ENCODE measurements at places on chromosomes 3 and 15.

DNA sequence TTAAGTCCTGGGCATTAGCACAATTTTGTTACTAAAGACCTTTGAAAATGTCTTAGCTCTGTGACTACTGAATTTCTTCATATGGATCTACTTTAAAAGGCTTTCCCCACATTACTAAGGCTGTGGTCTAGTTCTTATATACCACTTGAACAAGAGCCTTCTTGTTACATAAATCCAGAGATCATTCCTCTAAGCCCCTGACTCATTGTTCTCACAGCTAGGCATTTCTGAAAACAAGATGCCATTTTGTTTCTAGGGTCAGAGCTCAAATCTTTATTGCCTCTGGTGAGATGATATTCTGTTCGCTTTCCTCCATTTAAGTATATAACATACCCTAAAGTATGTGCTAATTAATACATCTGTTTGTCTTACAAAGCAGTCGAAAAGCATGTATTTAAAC, 29.8 kb upstream of the LPP start:
- no peak overlapping the region for H3K27ac ChIP-seq
- no peaks in the 10 kb centered on the region for H3K36me3 ChIP-seq
- H3K4me1 ChIP-seq = no peaks in the 10 kb centered on the region

DNA sequence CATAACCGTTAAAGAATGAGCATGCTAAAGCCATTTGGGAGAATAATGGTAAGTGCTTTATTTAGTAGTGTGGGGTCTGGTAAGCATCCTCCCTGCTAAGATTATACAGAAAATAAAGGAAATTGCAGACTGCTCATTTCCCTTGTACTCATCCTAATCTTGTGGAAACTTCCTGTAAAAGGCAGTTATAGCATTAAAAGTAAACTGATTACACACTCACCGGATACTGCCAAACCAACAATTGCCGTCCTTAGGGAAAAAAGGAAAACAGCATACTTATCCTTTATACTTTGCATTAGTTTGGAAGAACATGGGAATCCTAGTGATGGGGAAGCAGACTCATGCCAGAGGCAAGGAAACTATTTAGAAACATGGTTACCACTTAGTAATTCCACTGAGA, 5.3 kb upstream of the SPRED1 start:
- peaks cover 6% of the 10 kb centered on the region for H3K4me1 ChIP-seq
- no peaks in the 10 kb centered on the region for H3K27me3 ChIP-seq
- H3K4me3 ChIP-seq = no peak overlapping the region

GRCh38 chr3:156445117-156446090, 109.5 kb downstream of the SSR3 start:
- no peak overlapping the region for H3K4me3 ChIP-seq
- DNase-seq = no peak
- no peak overlapping the region for H3K27ac ChIP-seq
- H3K4me1 ChIP-seq = peaks cover 7% of the 10 kb centered on the region

DNA sequence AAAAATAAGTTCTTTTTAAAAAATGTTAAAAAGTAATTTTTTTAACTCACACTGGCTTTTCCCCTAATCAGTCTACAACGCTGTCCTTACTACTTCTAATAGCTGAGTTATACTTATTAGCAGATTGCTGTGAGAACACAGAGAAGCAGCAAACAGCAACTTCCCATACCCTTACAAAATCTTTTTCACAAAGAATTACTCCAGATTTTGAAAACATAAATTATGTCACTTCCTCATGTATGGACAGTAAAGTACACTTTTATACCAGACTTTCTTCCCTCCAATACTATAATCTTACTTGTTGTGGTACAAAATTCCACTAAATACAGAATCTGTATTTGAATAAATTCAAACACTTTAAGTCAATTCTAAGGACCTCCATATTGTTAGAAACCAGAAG, 2.1 kb downstream of the PHC3 start:
- H3K4me3 ChIP-seq = peak overlapping the region; percentile 81
- peak overlapping the region; percentile 96 for H3K27ac ChIP-seq
- H3K27me3 ChIP-seq = no peaks in the 10 kb centered on the region
- no peak for DNase-seq
- H3K4me1 ChIP-seq = peaks cover 15% of the 10 kb centered on the region

DNA sequence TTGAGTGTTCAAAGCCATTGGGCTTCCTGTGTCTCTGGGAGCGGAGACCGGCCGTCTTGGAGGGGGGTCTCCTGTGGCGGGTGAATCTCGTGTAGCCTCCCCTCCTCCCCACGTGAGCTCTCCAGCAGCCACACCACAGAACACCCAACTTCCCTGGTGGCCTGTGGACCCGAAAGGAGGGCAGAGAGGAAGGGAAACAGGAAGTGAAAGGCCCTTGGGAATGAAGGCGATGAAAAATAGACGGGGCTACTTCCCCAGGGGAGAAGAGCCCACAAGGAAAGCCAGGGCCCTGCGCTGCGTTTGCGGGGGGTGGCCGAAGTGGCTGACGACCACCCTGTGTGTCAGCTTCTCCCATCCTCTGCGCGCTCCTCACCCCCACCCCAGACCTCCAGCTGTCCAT, 5.4 kb downstream of the ANKRD63 start:
- H3K4me3 ChIP-seq = no peak overlapping the region
- peaks cover under 1% of the 10 kb centered on the region for H3K4me1 ChIP-seq
- H3K27ac ChIP-seq = no peak overlapping the region
- H3K27me3 ChIP-seq = peaks cover 26% of the 10 kb centered on the region
- H3K36me3 ChIP-seq = peaks cover 25% of the 10 kb centered on the region
- no peak for DNase-seq

- no peaks in the 10 kb centered on the region for H3K27me3 ChIP-seq
- peaks cover 82% of the 10 kb centered on the region for H3K4me1 ChIP-seq
- H3K36me3 ChIP-seq = peaks cover 3% of the 10 kb centered on the region
- peak overlapping the region; percentile 94 for H3K4me3 ChIP-seq
- DNase-seq = peak; percentile 80
Observed at GRCh38 chr3:69085833-69086722, 1.3 kb downstream of the ARL6IP5 start.

DNA sequence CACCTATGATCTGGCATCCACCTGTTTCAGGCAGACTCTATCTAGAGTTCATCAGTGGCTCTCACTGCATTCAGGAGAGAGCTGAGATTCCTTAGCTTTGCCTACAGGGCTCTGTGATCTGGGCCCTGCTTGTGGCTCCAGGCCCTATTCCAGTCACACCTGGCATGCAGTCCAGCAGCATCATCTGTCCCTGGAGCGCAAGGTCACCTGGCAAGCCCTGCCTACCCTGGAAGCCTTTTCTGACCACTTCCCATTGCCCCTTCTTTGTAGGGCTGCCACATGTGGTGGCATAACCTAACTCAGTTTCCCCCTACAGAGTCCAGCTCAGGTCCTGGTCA, 115.1 kb upstream of the PLXNA1 start:
- no peak for DNase-seq
- no peak overlapping the region for H3K4me3 ChIP-seq
- H3K4me1 ChIP-seq = no peaks in the 10 kb centered on the region
- no peak overlapping the region for H3K27ac ChIP-seq

DNA sequence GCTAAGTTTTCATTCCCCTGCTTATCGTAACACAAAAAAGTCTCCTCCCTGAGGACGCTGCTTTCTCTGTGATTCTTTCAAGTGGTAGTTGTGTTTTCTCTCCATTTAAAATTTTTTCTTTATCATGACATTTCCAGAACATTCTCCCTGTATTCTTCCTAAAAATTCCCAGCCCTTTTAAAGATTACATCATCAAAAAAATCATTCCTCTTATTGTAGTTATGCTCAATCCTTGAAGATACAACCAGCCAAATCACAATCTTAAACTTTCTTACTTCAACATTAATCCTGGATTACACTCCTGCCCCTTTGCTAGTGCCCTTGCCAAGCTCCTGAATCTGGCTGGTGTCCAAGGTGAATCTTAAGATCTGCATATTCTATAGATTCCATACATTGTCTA, 163.7 kb upstream of the CBLB start:
- no peaks in the 10 kb centered on the region for H3K27me3 ChIP-seq
- no peaks in the 10 kb centered on the region for H3K36me3 ChIP-seq
- peaks cover 15% of the 10 kb centered on the region for H3K4me1 ChIP-seq
- no peak overlapping the region for H3K27ac ChIP-seq
- no peak for DNase-seq
- no peak overlapping the region for H3K4me3 ChIP-seq

GRCh38 chr3:127061641-127062040, 78.7 kb downstream of the PLXNA1 start:
- H3K4me1 ChIP-seq = no peaks in the 10 kb centered on the region
- no peaks in the 10 kb centered on the region for H3K36me3 ChIP-seq
- no peak for DNase-seq
- no peaks in the 10 kb centered on the region for H3K27me3 ChIP-seq
- H3K4me3 ChIP-seq = no peak overlapping the region

DNA sequence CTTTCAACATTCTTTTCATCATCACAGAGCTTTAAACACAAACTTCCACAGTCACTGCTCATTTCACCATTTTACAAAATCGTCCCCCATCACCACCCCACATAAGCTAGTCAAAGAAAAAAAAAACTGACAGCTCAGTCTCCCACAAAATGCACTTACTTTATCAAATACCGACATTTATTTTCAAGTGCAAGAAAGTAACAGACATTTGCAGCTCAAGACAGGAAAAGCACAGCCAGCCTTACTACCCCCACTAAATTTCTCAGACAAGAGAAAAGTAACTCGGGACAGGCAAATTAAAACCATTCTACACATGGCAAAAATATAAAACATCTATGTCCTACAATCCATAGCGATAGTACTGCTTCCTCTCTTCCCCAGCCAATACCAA, 402.4 kb downstream of the SHQ1 start:
- H3K36me3 ChIP-seq = no peaks in the 10 kb centered on the region
- DNase-seq = no peak
- H3K27me3 ChIP-seq = no peaks in the 10 kb centered on the region
- peak overlapping the region; percentile 86 for H3K27ac ChIP-seq
- peaks cover 25% of the 10 kb centered on the region for H3K4me1 ChIP-seq
- H3K4me3 ChIP-seq = peak overlapping the region; percentile 84

DNA sequence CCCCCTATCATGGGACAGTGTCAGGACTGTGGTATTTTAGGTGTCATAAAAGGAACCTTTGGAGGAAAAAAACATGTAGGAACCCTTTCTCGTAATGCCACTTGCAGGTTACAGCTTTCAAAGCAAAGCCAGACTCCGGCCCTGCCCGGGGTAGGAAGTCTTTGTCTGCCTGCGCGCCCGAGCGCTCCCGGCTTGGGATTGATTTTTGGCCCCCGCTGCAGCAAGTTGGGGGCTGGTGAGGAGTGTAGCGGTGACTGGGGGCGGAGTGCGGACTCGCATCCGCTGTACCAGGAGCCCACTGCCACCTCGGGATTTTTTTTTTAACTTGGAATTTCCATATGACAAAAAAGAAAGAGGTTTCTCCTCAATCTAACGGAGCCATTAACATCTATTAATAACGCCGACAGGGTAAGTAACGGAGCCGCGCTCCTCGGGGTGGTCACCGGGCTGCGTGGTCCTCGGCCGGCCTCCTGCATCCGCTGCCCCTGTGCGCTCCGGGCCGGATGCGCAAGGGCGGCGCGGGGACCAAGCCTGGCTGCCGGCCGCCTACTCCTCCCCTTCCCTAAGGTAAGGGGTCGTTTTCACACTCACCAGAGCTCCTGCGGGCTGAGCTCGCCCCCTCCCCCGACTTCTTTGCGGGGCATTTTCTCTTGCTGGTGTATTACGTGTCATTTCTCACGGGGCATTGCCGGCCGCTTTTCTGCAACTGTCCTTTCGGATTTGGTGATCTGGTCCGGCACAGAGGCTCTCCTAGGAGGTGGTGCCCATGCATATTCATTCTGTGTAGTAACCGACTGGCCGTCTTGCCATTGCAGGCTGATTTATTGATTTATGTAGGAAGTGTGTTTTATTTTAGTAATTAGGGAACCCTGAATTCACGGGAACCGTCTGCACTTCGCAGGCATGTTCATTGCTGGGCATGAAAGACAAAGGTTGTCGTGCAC, 219.8 kb upstream of the TOPAZ1 start:
- peaks cover 14% of the 10 kb centered on the region for H3K27me3 ChIP-seq
- no peaks in the 10 kb centered on the region for H3K36me3 ChIP-seq
- no peak for DNase-seq
- peaks cover 15% of the 10 kb centered on the region for H3K4me1 ChIP-seq
- H3K27ac ChIP-seq = no peak overlapping the region

GRCh38 chr3:4387210-4388204, 79.6 kb downstream of the SUMF1 start:
- no peaks in the 10 kb centered on the region for H3K27me3 ChIP-seq
- no peak for DNase-seq
- no peaks in the 10 kb centered on the region for H3K4me1 ChIP-seq
- H3K36me3 ChIP-seq = no peaks in the 10 kb centered on the region

DNA sequence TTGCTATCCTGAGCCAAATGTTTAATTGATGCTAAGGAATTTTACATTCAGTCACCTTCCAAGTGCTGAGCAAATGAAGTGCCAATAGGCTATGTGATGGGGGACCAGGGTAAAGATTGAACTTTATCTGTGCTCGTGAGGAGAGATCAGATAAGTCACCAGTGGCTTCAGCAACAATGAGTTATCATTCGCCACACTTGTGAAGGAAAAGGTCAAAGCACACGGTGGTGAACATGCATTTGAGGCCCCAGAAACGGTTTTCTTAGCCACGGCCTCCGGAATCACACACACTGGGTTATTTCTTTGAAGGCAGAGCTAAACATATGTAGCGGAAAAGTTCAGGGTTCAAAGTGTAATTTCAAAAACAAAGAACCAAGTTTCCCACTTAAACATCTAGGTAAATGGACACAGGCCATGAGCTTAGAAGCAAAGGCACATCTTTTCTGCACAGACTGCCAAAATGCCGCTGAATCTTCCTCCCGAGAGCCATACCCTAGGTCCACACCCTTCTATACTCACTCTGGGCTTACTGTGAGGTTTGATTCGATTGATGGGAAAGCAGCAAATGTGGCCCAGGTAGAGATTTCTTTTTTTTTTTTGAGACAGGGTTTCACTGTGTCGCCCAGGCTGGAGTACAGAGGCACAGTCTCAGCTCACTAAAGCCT, 268.5 kb downstream of the SHQ1 start:
- DNase-seq = no peak
- no peaks in the 10 kb centered on the region for H3K27me3 ChIP-seq
- H3K36me3 ChIP-seq = no peaks in the 10 kb centered on the region
- no peak overlapping the region for H3K27ac ChIP-seq

DNA sequence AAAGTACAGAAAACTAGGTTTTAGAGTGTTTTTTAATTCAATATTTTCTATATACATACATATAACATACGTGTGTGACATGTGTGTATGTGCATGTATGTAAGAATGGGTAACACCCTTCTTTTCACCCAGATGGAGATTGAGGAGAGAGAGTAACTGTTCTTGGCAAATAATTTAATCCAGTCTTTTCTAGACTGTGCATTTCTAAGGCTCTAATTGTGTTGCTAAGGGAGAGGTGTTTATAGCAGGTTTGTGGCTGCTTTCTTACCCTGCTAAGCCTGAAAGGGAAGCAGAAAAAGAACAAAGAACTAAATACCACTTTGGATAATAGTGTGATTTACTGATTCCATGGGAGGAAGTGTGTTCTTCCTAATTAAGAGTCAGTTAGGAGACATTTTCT, 46.0 kb upstream of the ALDH1L1 start:
- H3K36me3 ChIP-seq = no peaks in the 10 kb centered on the region
- no peak overlapping the region for H3K27ac ChIP-seq
- no peaks in the 10 kb centered on the region for H3K4me1 ChIP-seq
- H3K4me3 ChIP-seq = no peak overlapping the region
- DNase-seq = no peak
